OCI-LY7 (cell line): ENCODE measurements at places on chromosomes 11 and 22.

- no peak for DNase-seq
Measured at GRCh38 chr11:59866397-59866796, at the start of gene TCN1. TSS of gene TCN1 (minus strand) at chr11:59866487. CDS start at chr11:59866470, 17 bp downstream.

DNA sequence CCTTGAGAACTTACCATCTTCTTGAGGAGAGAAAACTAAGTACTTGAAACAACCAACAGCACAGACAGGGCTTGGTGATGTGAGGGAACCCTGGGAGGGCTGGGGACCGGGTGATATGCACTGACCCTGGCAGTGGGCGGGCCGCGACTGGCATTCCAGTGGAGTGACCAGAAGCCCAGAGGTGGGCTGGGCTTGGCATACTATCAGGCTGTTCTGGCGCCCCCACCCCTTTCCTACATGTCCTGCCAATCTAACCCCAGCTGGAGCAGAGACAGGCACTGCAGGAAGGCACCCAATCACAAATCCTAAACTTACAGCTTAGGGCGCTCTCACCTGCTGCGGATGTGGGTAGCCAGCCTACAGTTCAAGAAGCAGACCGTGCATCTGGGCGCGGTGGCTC, 54.0 kb upstream of the GCAT start:
- DNase-seq, result no peak

- no peak for DNase-seq
Measured at GRCh38 chr11:70506986-70507385, 108.7 kb downstream of the CTTN start.

DNA sequence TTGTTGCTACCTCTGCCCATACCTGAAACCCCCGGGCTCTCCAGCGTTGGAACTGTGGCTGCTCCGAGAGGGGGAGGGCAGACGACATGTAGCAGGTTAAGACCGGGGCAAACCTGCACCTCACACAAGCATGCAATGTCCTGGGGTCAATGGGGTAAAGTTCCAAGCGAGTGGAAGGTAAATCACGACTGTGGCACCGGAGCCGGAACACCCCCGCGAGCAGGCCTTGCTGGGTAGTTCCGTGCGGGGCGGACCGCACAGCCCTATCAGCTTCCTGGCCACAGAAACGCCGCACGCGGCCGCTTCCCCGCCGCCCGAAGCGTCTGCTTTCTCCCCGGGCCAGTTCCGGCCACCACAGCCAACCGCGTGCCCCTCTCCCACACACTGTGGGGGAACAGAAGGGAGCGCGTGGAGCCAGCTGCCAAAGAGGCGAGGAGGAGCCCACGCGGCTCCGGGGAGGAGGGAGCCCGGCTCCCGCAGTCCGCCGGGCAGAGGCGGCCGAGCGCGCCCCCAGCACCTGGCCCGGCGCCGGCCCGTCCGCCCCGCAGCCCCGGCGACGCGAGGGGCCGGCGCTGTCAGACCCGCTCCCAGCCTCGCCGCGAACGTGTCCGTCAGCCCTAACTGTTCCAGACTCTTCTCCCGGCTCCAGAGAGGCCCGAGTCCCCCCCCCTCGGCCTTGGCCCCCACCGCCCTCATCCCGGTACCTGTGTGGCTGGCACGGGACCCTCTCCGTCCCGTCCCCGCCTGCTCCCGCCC, 1.6 kb downstream of the SPTBN2 start:
- peak; percentile 56 for DNase-seq

GRCh38 chr11:121508449-121508848, 55.7 kb upstream of the SORL1-AS1 start:
- DNase-seq, result no peak

GRCh38 chr22:43170131-43170480, 16.8 kb downstream of the TTLL12 start:
- DNase-seq, result no peak

GRCh38 chr11:10496296-10496936, 41.4 kb downstream of the AMPD3 start:
- no peak for DNase-seq

GRCh38 chr11:133930053-133930766, 26.6 kb downstream of the IGSF9B start:
- DNase-seq, result no peak

DNA sequence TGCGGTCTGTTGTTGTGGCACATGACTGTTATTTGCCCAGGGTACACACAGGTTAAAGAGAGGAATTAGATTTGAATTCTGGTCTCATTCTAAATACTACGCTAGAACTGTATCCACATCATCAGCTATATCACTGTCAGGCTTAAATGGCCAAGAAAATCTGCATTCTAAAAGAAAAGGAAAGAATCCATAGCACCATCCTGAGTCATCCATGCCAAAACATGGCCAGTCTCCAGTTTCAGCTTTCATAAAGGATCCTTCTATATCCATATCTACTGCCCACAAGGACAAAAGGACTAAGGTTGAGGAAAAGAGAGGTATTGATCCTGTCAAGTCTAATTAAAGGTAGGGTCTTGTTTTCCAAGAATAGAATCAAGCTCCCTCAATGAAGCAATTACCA, 73.6 kb upstream of the GDPD4 start:
- DNase-seq, result no peak

- DNase-seq, result peak; percentile 73
Measured at GRCh38 chr11:1881442-1882264, 10.0 kb downstream of the PRR33 start.

DNA sequence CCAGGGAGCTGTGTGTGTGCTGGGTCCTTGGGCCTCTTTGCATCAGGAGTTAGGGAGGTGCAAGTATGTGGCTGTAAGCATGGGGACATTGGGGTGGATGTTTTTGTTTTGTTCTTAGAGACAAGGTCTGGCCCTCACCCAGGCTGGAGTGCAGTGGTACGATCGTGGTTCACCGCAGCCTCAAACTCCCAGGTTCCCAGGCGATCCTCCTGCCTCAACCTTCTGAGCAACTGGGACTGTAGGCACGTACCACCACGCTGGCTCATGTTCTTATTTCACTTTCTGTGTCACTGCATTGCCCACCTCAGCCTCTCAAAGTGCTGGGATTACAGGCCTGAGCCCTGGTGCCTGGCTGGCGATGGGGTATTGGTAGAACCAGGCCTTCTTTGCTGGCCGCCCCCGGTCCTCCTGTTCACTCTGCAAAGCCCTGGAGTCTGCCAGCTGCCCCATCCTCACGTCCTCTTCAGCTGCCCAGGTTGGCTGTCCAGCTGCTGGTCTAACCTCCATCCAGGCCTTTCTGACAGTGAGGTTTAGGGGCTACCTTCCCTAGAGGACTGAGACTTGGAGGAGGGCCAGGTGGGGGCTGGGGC, 851 bp upstream of the GRAMD4 start:
- DNase-seq, result no peak

DNA sequence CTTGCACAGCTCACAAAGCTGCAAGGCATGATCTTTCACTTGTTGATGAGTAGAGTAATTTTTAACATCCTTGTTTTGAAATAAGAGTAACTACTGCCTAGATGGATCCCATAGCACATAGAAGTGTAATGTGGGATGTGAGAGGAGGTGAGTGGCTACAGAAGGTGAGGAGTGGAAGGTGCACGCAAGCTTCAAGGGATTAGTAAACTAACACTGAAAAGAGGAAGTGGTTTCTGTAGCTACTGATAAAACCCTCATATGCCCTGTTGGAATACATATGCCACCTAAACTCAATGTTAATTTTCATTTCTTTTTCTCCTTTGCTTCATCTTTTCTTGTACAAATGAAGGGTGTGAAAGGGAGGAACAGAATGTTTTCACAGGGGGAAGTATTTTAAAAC, 22.0 kb upstream of the CTSC start:
- DNase-seq, result peak; percentile 23

GRCh38 chr11:95143106-95143681, 53.5 kb downstream of the ENDOD1 start:
- DNase-seq, result no peak

DNA sequence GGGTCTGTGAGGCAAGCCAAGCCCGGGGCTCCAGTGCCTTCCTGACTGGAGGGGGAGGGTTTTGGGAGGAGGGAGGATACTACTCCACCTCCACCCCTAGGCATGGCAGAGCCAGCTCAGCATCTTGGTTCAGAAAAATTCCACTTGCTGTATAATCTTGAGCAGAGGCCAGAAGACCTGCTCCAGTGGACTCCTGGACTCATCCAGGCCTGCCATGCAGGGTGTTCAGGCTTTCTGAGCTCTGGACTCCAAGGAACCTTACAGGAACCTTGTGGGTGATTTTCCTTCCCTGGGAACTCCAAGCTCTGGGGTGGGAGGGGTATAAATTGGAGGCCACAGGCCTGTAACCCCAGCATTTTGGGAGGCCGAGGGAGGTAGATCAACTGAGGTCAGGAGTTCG, 9.4 kb downstream of the CSDC2 start:
- DNase-seq, result no peak

GRCh38 chr11:26830757-26831156, 108.9 kb upstream of the SLC5A12 start:
- no peak for DNase-seq

- DNase-seq, result no peak
Measured at GRCh38 chr11:72863916-72864315, 49.7 kb downstream of the ATG16L2 start.

DNA sequence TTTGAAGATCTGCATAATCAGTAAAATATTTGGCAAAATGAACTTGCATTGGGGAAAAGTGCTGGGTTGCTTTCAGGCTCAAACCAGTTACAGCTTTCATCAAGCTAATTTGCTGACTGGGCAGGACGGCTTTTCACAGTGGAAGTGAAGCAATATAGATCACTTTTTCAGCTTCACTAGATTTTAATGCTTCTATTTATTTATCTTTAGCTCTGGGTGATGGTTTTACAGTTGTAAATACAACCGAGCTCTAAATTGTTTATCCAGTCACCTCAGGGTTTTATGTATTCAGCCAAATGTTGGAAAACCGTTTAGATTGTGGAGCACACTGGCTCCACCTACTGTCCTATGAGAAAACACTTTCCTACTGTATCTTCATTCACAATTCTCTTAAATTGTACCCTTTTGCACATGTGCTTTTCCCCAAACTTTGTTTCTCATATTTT, 58.2 kb downstream of the ACER3 start:
- peak; percentile 68 for DNase-seq

DNA sequence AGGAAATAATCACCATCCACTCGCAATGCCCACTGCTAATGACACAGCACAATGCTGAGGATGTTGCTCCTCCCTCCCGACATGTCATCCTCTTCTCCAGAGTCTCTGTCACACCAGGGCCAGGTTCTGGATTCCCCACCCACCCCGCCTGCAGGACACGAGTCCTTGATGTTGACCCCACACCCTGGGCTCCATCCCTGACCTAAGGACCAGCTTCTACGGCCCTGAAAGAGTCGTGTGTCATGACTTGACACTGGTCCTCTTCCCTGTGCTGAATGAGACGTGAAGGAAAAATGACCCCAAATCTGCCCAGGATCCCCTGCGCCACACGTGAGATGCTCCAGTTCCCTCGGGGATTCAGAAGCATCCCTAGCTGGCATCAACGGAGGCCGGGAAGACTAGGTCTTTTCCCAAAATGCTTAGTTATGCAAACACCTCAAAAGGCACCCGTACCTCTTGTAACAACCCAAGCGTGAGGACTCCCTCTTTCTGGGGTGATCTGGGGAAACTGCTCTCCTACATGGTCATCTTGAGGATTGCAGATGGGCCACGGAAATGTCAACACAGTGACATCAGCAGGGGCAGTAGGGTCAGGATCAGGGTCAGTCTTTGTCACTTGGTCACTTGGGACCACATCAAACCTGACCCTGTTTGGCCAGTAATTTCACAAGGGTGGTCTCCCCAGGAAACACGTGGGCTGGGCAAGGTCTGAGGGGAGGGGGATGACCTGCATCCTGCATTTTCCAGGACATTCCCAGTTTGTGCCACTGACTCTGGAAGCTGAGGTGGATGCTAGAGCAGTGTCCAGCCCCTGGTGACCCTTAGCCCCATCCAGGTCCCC, 42.0 kb downstream of the IGLL5 start:
- no peak for DNase-seq
